ENCODE measurements at places on chromosomes 5 and 9. TPM values are rescaled to one million over a fixed set of nuclear protein-coding genes. Genes with fewer than 3 reads are reported as not detected.
A peak's percentile ranks its signal among the peaks of the same experiment; 100 is the strongest.

DNA sequence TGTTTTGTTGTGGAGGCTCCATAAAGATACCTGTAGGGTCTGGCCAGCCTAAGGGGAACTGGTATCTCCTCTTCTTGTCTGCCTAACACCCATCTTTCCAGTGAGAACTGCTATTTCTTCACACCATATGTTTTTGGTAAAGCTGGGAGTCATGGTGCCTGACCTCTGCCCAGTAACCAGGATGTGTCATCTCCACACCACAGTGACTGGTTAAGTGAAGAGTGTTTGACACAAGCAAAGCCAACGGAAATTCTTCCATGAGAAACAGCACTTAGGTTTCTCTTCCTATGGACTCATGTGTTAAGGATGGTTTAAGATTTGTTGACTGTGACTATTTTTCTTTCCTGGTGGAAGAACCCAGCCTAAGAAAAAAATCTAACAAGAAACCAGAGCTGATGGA is 111.5 kb downstream of the HTR4 start:
- H3K36me3 ChIP-seq: no peaks in the 10 kb centered on the region
- H3K4me3 ChIP-seq: no peak overlapping the region
- H3K27me3 ChIP-seq: peaks cover 10% of the 10 kb centered on the region
- peak; percentile 25 for DNase-seq

DNA sequence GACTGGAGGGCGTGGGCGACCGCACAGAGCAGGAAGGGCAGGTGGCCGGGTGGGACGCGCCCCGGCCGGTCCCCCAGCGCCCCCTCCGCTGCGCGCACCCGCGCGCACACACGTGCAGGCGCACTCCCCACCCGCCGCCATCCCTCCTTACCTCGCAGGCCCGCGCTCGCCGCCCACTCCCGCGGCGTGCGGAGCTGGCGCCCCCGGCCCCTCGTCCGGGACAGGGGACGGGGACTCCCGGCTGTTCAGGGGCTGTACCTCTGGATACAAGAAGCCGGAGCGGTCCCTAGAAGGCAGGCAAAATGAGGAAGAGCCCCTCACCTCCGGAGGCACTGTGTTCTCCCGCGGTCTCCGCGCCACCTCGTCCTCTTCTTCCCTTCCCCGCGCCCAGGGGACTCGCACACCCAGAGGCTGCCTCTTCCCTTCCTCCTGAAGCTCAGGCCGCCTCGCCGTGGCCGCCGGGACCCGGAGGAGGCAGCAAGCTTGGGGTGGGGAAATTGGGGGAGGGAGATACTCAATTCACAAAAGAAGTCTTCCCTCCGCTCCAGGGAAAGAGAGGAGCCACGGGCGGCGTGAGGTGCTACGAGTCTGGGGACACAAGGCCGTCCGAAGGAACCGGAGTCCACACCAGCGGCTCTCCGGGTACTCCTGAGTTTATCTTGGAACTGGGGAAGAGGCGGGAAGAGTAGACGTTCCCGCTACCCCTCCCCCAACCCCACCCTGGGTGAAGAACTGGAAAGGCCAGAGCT is 1.4 kb upstream of the GABRB2 start:
- peak overlapping the region; percentile 76 for H3K4me3 ChIP-seq
- peaks cover 66% of the 10 kb centered on the region for H3K27me3 ChIP-seq
- no peaks in the 10 kb centered on the region for H3K36me3 ChIP-seq
- no peak for DNase-seq
- H3K27ac ChIP-seq: no peak overlapping the region

- H3K36me3 ChIP-seq: peaks cover 45% of the 10 kb centered on the region
- H3K4me3 ChIP-seq: no peak overlapping the region
- no peak for DNase-seq
- H3K4me1 ChIP-seq: peaks cover 10% of the 10 kb centered on the region
- H3K27me3 ChIP-seq: no peaks in the 10 kb centered on the region
- peak overlapping the region; percentile 23 for H3K27ac ChIP-seq
Observed at GRCh38 chr9:33469891-33470290, 3.8 kb downstream of the NOL6 start.

DNA sequence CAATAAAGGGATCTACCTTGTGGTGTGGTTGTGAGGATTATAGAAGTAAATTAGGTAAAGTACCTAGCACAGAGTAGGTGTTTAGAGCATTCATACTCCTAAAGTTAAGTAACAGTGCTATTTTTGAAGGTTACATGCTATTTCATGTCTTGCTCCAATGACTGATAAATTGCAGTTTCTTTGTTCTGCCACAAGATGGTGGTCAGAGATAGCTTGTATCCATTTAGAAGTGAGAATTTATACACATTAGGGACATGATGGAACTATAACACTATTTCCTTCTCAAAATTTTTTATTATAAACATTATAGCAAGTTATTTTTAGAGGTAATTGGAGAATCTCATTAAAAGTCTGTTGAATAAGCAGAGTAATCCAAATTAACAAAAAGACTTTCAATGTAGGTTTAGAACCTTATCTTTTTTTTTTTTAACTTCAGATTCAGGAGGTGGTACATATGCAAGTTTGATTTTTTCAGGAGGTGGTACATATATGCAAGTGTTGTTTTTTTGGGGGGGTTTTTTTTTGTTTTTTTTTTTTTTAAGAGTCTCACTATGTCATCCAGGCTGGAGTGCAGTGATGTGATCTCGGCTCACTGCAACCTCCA is 17.1 kb downstream of the MTREX start:
- no peak overlapping the region for H3K4me3 ChIP-seq
- H3K27me3 ChIP-seq: no peaks in the 10 kb centered on the region
- H3K36me3 ChIP-seq: peaks cover 48% of the 10 kb centered on the region

GRCh38 chr9:33227741-33228140 is 12.2 kb upstream of the SPINK4 start:
- DNase-seq: no peak
- H3K27me3 ChIP-seq: no peaks in the 10 kb centered on the region
- peaks cover 1% of the 10 kb centered on the region for H3K36me3 ChIP-seq
- H3K27ac ChIP-seq: no peak overlapping the region
- no peak overlapping the region for H3K4me3 ChIP-seq

- no peak overlapping the region for H3K27ac ChIP-seq
- no peaks in the 10 kb centered on the region for H3K36me3 ChIP-seq
- no peak for DNase-seq
- H3K27me3 ChIP-seq: no peaks in the 10 kb centered on the region
Observed at GRCh38 chr5:54804086-54804485, 181.3 kb downstream of the ESM1 start.

DNA sequence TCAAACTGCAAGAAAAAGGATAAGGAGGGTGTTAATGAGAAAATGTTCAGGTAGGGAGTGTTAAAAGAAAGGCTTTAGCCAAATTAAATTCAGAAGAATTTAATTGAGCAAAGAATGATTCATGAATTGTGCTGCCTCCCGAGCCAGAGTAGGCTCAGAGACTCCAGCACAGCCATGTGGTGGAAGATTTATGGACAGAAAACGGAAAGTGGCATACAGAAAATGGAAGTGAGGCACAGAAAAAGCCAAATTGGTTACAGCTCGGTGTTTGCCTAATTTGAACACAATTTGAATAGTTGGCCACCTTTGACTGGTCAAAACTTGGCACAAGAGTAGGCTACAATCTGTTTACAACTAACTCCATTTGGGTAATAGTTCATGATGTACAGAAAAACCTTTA is 9.6 kb upstream of the SLC30A5 start:
- no peaks in the 10 kb centered on the region for H3K36me3 ChIP-seq
- peaks cover 10% of the 10 kb centered on the region for H3K4me1 ChIP-seq
- no peaks in the 10 kb centered on the region for H3K27me3 ChIP-seq

- peak overlapping the region; percentile 83 for H3K27ac ChIP-seq
- H3K4me1 ChIP-seq: peaks cover 32% of the 10 kb centered on the region
- H3K4me3 ChIP-seq: no peak overlapping the region
- H3K27me3 ChIP-seq: no peaks in the 10 kb centered on the region
- no peak for DNase-seq
- H3K36me3 ChIP-seq: no peaks in the 10 kb centered on the region
Observed at GRCh38 chr5:132499440-132500243, 9.1 kb upstream of the IRF1 start.

The UBE2R2 gene
- 33.8 TPM for total RNA-seq

The CCDC180 gene
- 5.1 TPM for total RNA-seq

The CEP120 gene
- total RNA-seq: 54.5 TPM

The SLC6A18 gene
- total RNA-seq: not detected

The GABBR2 gene
- total RNA-seq: not detected

The GRXCR2 gene
- total RNA-seq: not detected

The RLN2 gene
- total RNA-seq: not detected

The RNF130 gene
- 34.0 TPM for total RNA-seq

The FST gene
- 6.2 TPM for total RNA-seq
